Right renal cortex interstitium (tissue), 3 donors: ENCODE measurements at places on chromosomes 1 and 21. TPM values are rescaled to one million over a fixed set of nuclear protein-coding genes. Genes with fewer than 3 reads are reported as not detected.

- no peak for DNase-seq
Measured at GRCh38 chr1:199574950-199575349, 452.6 kb upstream of the NR5A2 start.

- no peak for DNase-seq
Measured at GRCh38 chr1:19534281-19534680, 48.9 kb upstream of the CAPZB start.

The FMO5 gene
- polyA plus RNA-seq: 7.9 TPM

The FLG gene
- 2.2 TPM for polyA plus RNA-seq

The ACBD3 gene
- polyA plus RNA-seq: 59.2 TPM

DNA sequence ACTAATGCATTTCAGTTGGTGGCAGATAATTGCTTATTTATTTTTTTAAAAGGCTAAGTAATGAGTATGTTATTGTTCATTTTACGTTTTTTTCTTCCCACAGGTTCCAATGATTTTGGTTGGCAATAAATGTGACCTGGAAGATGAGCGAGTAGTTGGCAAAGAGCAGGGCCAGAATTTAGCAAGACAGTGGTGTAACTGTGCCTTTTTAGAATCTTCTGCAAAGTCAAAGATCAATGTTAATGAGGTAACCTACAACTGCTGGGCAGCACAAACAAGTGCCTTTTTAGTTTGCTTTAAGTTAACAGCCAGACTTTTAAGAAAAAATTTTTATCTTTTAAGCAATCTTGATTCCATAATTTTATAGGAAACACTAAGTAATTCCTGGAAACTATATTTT is 35.0 kb downstream of the INKA2 start:
- DNase-seq: no peak

The CFHR2 gene
- polyA plus RNA-seq: not detected

The KRTAP15-1 gene
- not detected for polyA plus RNA-seq
